Stimulated activated CD4-positive, alpha-beta T cell treated with anti-CD3 and anti-CD28 coated beads, Interleukin-15, amount 100 ng/mL, for 1 hour (primary cell): ENCODE measurements at places on chromosomes 11 and 22.

DNA sequence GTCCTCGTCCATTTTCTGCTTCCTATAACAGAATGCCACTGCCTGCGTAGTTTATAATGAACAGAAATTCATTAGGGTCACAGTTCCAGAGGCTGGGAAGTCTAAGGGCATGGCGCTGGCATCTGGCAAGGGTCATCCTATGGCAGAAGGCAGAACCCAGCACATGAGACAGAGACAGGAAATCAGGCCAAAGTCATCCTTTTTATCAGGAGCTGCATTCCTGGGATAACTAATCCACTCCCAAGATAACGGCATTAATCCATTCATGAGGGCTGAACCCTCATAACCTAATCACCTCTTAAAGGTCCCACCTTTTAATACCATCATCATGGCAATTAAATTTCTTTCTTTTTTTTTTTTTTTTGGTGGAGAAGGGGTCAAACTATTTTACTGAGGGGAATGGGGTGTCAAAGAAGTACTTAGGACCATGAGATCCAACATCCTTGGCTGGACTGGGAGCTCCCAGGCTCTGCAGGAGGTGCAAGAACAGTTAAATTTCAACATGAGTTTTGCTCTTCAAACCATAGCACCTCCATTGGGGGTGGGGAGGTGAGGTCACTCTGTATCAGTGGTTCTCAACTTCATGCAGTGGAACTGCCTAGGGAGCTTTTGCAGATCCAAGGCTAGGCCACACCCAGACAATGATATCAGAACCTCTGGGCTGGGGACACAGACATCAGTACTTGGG, 4.4 kb downstream of the TMEM109 start:
- DNase-seq: no peak

DNA sequence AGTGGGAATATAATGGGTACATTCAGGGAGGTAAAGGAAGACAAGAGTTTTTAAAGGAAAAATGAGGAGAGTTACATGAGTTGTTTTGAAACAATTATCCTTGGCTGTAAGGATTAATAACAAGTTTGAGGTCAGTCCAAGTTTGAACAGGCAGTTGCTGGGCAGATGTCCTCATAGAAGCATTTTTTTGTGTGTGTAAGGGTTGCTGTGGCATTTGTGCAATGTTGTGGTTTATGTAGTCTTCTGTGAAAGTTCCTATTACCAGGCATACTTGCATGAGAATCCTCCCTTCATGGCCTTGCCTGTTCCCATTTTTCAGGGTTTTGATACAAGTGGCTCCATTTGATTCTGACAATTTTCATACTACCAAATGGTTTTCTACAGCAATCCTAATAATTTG, 400.2 kb downstream of the KCNA4 start:
- DNase-seq: no peak

GRCh38 chr22:42033263-42034181, 34.9 kb downstream of the WBP2NL start:
- no peak for DNase-seq

DNA sequence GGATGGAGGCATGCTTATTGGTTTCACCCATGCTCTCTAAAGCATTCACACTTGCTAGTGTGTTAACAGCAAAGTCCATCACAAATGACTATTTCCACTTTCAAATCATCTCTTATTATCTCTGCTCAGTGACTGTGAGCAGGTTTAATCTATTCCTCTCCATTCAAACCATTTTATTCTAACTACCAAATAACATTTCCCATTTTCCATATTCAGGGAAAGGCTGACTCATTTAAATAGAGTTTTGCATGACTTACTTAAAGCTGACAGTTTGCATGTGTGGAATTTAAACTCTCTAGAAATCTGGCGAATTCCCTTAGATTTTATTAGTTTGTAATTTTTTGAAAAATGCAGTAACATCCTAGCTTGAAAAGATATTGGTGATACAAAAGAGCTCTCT, 615.7 kb upstream of the LRRC4C start:
- no peak for DNase-seq

- no peak for DNase-seq
Measured at GRCh38 chr11:74755395-74755995, 6.8 kb downstream of the RNF169 start.

DNA sequence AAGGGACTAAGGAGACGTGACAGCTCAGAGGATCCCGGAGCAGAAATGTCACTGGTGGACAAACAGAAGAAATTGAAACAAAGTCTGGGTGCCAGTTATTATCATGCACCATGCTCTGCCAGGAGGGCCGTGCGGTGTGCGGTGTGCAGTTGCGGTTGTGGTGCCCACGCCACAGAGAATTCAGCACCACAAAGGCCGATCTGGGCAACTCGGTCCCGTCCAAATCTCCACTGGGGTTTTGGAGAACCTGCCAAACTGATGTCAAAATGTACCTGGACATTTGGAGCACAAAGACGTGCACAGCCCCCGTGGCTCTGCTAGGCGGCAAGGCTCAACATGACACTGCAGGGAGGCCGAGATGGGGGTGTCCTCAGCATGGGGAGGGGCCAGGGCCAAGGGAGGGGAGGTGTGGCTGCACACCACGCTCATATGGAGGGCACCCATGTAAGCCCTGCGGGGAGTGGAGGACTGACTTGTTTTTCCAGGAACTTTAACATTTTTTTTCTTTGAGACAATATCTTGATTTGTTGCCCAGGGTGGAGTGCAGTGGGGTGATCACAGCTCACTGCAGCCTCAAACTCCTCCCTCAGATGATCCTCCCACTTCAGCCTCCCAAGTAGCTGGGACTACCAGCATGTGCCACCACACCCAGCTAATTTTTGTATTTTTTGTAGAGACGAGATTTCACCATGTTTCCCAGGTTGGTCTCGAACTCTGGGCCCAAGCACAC, 39.4 kb downstream of the GNB1L start:
- DNase-seq: no peak

DNA sequence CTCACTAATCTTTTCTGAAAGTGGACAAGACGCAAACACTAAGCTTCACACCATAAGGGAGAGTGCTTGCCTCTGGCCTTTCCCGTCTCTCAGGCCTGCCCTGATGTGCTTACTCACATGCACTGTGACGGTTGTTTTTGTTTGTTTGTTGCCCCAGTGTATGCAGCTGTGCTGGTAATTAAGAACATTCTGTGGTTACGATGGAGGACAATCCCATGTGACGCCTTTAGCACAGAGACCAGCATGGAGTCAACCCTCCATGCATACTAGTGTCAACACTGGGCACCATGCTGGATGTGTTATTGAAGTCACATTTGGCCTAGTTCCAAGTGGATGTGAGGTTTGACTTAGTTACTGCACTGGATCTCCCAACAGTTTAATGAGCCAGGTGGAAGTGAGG, 27.8 kb upstream of the CDON start:
- no peak for DNase-seq

- no peak for DNase-seq
Measured at GRCh38 chr11:17735818-17736578, 1.4 kb downstream of the KCNC1 start.

DNA sequence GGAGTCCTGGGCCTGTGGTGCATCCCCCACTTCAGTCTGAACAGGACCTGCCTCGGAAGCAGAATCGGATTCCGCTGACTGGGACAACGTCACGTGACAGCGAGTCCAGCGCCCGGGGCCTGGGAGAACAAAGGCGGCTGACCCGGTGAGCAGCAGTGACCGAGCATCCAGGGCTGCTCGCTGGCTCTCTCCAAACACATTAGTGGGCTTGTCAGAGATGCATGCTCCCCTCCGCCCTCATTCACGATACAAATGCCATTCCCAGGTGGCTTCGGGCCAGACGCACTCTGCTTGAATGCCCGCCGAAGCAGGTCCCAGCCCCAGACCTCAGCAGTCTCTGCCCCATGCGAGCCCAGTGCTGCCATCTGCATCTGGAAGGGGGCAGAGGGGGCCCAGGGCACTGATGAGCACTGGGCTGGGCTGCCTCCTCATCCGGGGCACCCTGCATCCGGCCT, 91.0 kb downstream of the WNT7B start:
- no peak for DNase-seq

- no peak for DNase-seq
Measured at GRCh38 chr11:69301455-69302401, 7.8 kb downstream of the MYEOV start.

DNA sequence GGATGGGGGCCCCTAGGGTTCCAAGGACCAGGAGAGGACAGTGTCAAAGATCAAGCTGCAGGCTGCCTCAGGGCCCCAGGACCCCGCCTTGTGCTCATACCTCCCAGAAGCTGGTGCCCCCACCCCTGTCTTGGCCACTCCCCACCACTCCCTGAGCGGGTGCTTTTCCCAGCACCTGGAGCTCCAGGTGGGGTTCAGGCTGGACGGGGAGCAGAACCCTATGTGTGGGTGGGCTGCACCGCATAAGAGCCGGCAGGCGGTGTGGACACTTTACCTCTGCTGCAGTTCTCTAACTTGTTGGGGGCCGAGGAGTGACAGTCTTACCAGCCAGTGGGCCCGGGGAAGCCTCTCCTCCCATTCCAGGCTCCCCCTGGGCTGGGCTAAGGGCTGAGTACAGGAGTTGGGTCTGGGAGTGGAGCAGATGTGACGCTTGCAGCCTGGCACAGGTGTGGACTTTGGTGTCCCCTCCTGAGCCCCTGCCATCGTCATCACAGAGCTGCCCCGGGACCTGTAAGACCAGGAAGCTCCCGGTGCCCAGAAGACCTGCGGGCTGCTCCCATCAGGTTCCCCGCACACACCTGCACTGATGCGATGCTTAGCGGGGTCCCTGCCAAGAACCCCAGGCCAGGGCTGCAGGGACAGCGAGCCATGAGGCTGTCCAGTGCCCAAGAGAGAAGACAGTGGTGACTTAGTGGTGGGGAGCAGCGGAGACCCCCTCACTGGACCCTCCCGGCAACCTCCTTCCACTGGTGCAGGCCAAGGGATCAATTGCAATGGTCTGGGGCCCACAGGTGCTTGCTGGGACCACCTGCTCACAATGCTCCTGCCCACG, 674.5 kb downstream of the BRD1 start:
- DNase-seq: no peak

- no peak for DNase-seq
Measured at GRCh38 chr11:70854901-70855556, 397.3 kb downstream of the SHANK2 start.

GRCh38 chr22:49330421-49331222, 497.1 kb downstream of the BRD1 start:
- DNase-seq: no peak

DNA sequence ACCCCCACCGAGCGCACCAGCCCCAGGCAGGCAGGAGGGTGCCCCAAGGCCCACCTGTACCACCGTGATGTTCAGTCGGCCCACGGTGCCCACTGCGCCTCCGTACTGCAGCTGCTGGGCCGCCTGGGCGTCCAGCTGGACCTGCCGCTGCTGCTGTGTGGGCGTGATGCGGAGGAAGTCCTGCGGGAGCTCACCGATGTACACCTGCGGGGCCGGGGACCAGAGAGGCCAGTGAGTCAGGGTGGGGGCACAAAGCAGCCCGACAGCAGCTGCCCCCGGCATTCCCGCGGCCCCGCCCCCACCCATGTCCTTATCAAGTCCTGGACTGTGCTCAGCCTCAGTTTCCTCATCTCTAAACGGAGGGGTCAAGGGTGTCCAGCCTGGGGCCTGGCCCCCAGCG, 13.8 kb downstream of the TOLLIP start:
- no peak for DNase-seq

DNA sequence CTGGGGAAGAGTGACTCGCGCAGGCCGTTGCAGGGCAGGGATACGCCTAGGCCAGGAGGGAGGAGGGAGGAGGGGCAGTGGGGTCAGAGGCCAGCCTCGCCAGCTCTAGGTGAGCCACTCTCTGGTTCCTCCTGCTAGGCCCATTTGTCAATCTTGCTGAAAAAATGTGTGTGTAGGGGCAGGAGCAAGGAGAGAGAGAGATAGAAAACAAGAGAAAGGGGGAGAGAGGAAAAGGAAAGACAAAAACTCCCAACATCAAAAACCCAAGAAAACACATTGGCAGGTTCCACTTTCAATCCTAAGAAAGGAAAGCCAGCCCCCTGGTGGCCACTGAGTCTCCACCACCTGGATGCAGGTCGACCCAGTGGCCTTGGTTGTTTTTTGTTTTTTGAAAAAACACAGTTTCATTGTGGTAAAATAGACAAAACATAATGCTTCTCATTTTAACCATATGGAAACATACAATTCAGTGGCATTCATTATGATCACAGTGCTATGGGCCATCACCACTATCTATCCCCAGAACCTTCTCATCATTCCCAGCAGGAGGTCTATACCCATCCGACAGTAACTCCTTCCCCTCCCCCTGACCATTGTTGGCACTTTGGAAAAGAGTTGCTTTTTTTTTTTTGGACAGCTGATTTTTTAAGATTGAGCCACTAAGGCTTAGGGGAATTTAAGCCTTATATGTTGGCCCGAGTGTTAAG, 10.9 kb downstream of the OMP start:
- no peak for DNase-seq

- no peak for DNase-seq
Measured at GRCh38 chr11:32472226-32472625, 36.9 kb upstream of the WT1 start.

DNA sequence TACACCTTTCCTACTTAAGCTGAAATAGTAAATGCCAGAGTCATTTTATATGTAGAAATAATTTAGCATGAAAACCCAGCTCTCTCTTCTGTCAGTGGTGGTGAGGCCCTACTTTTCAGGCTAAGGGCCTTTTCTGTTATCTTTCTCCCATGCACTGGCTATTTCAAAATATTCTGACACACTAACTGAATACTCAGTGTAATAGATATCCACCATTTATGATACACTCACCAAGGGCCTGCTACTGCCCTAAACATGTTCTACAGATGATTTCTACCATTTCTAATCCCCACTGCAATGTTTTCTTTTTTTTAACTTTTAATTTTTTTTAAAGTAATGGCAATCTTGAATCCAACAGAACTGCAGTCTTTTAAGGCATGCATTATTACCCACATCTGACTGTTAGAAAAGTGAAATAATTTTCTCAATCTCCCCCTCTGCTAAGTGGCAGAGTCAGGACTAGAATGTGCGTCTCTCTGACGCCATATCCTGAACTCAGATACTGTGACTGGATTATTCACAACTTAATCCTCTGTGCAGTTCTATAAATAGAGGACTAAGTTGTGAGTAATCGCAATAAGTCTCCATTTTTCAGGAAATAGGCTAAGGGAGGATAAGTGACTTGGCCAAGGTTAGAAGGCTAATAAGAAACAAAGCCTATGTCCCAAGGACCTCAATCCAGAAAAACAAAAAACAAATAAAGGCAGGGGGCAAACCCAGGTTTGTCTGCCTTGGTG, 44.0 kb downstream of the GRAMD1B start:
- no peak for DNase-seq

GRCh38 chr22:30332994-30333706, 6.4 kb upstream of the TBC1D10A start:
- no peak for DNase-seq

- no peak for DNase-seq
Measured at GRCh38 chr11:95088946-95089619, 563 bp upstream of the ENDOD1 start.

GRCh38 chr11:75982309-75982708, 167.3 kb downstream of the UVRAG start:
- no peak for DNase-seq
